LHCN-M2 (cell line): ENCODE measurements at places on chromosomes 11 and 22. TPM values are rescaled to one million over a fixed set of nuclear protein-coding genes. Genes with fewer than 3 reads are reported as not detected.

MYEOV gene
- total RNA-seq, result 11.8 and 21.0 TPM in 2 replicates

KDM4E gene
- total RNA-seq, result not detected in 2 replicates

CASP5 gene
- total RNA-seq, result not detected in 2 replicates

CHRM4 gene
- total RNA-seq, result 0.19 and 0.29 TPM in 2 replicates

FOLH1 gene
- total RNA-seq, result not detected in 2 replicates

SEZ6L gene
- not detected in 2 replicates for total RNA-seq

SYT13 gene
- total RNA-seq, result 0.06 TPM in 1 of 2 replicates, not detected in the other

MAML2 gene
- 9.2 and 12.1 TPM in 2 replicates for total RNA-seq

DDI1 gene
- total RNA-seq, result not detected in 2 replicates

MYBPC3 gene
- total RNA-seq, result not detected in 2 replicates

MS4A12 gene
- total RNA-seq, result 1.4 TPM in 1 of 2 replicates, not detected in the other

BCO2 gene
- 0.19 and 0.23 TPM in 2 replicates for total RNA-seq

C22orf42 gene
- total RNA-seq, result not detected in 2 replicates

ZC3H7B gene
- 51.5 and 52.2 TPM in 2 replicates for total RNA-seq
